ENCODE measurements at places on chromosomes 12 and 14.

DNA sequence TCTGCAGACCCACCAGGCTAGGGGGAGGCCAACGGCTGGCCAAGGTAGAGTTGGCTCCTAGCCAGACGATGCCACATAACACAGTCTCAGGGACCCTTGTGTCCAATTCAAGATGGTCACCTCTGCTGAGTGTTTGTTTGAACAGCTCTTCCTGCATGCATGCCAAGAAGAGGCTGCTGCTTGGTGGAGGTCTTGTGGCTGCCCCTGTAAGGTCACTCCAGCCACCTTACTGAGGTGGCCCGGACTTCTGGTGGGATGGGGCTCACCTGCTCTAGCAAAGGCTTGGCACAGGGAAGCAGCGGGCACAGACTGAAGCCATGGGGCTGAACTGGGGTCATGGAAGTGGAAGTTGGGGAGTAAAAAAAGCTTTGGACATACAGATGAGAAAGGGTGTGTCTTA, 210.3 kb downstream of the GLT1D1 start:
- DNase-seq: no peak

DNA sequence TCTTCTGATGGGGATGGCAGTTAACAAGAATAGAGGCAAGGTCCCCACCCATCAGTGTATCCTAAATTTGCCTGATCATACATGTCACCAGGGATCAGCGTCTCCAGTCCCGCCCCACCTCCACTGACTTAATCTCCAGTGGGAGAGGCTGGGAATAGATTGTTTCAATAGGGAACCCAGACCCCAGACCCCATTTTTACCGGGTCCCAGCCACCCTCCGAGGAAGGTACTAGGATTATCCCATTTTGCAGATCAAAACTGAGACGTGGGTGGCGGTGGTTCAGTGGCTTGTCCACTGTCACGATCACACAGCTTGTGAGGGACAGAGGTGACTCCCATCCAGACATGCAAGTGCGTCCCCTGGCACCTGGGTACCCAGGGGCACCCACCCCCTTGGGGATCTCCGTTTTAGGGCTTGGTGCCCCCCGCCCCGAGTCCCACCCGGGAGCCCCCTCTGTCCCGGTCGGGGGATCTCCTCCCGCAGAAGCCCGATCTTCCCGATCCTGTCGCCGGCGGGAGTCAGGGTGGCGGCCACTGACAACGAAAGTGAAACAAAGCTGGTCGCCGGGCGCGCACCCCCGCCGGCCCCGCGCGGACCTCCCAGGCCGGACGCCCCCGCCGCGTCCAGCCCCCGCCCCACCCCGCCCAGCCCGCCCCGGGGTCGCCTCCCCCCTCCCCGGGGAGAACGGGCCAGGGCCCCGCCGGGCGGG, 523 bp downstream of the WSB2 start:
- DNase-seq: peak; percentile 36

DNA sequence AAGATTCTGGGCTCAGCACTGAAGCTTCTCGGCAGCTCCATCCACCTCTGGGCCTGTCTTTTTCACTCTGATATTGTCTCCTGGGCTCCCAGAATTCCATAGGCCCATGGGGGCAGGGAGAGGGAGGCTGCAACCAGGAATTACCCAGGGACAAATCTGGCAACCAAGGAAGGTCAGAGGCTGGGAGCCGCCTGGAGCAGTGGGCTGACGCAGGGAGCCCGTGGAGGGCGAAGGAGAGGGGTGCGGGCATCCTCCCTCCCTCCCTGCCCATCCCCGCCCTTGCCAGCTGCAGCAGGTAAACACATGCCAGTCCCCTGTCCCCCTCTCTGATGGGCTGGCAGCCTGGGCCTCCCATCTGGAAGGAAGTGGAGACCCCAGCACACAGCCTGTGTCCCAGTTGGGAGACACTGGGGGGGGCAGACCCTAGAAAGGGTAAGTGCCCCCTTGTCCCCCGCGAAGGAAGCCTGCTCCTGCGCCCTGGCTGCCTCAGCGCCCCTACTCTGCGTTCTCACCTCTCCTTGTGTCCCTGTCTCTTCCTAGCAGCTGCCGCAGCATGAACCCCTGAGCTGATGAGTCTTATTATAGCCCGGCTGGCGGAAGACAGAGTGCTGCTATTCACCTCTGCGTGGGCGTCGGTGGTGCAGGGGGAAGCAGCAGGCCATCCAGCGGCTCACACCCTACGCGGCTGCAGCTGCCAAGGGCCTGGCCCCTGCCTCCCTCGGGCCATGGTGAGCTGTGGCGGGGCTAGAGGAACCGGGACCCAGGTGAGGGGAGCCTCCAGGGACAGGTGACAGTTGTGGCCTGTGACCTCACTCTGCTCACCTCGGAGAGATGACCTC, 6.7 kb downstream of the LRTM2 start:
- DNase-seq: no peak

DNA sequence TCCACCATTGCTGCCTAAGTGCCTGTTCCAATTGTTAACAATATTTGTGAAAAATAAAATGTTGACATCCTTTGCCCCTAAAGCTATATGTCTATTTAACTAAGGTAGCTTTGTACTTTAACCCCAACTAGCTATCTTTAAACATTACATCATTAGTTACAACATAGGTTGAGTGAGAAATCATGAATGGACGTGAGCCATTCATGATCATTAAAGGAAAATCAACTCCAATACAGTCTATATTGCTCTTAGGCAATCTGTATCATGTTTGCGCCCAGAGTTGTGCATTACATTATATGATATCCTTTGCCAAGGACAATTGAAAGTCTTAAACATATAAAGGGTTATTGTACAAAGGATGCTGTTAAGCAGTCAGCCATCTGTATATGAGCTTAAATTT, 269.6 kb downstream of the ALX1 start:
- DNase-seq: no peak

DNA sequence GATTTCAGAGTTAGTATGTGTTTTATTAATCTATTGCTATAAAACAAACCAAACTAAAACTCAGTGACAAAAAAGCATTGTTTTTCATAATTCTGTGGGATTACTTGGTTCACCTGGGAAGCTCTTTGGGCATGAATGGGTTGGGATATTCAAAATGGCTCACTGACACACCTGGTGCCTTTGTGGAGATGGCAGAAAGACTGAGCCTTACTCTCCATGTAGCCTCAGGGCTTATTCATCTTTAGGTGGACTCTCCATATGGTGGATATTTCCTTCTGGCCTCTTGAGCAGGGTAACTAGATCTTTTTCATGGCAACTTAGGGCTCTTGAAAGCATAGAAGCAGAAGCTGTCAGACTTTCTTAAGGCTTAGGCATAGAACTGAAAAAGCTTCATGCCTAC, 1102.8 kb upstream of the SEL1L start:
- no peak for DNase-seq

GRCh38 chr14:47040550-47040949, 389.0 kb upstream of the RPL10L start:
- no peak for DNase-seq

DNA sequence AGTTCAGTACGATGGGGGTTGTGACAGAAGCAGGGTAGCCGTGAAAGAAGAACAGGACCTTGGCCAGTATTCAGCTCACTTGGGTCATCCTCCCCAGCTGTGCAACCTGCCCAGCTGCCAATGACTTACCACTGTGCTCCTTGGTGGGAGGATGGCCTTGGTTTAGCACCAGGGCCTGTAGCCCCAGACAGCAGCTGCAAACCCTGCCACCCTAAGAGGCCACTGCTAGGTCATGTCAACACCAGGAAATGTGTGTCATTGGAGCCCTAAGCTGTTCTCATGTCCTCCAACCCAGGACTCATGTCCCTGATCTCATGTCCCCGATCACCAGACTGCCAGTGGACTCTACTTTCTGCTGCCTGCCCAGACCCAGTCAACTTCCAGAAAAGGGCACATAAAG, 3.0 kb upstream of the CRACR2A start:
- DNase-seq: no peak

GRCh38 chr12:2853626-2854025, 3.2 kb downstream of the TEX52 start:
- DNase-seq: peak; percentile 45

- no peak for DNase-seq
Observed at GRCh38 chr12:113314121-113314529, 20.8 kb downstream of the SLC8B1 start.

DNA sequence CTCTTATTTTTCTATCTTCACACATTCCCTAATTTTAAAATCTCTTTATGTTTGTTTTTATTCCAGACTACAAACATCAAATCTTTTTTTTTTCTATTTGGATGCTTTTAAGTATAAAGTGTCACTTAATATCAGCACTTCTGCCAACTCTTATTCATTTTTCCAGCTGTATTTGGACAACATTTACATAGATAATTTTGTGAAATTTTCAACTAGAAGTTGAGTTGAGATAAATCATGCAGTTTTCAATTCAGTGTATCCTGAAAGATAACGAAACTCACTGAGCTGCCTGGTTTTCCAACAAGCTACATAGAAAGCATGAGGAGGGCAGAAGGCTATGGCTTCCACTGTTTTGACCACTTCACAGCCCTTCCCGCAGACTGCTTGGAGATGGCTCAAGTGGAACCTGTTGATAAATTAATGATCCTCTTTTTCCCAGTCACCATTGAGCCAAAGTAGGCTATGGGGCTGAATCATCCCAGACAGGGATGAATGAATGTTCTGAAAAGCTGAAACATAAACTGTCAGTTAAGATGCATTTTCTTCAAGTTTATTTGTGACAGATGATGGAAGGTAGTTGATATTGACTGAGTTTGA, 213.9 kb downstream of the RAD51B start:
- DNase-seq: no peak

- no peak for DNase-seq
Observed at GRCh38 chr12:33514893-33515292, 75.3 kb upstream of the SYT10 start.

DNA sequence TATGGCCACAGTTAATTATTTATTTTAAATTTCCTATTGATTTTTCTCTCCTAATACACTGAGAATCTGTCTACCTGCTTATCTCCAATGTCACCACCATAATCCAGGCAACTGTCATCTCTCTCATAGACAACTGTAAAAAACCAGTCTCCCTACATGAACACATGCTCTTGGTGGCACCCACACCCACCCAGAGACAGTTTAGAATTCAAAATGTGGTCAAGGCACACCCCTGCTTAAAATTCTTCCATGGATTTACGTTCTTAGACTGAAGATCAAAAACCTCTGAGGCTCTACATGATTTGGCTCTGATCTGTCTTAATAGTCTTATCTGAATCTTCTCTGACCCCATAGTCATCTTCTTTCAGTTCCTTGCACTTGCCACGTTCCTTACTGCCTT, 241.1 kb upstream of the ABCD2 start:
- DNase-seq: no peak

DNA sequence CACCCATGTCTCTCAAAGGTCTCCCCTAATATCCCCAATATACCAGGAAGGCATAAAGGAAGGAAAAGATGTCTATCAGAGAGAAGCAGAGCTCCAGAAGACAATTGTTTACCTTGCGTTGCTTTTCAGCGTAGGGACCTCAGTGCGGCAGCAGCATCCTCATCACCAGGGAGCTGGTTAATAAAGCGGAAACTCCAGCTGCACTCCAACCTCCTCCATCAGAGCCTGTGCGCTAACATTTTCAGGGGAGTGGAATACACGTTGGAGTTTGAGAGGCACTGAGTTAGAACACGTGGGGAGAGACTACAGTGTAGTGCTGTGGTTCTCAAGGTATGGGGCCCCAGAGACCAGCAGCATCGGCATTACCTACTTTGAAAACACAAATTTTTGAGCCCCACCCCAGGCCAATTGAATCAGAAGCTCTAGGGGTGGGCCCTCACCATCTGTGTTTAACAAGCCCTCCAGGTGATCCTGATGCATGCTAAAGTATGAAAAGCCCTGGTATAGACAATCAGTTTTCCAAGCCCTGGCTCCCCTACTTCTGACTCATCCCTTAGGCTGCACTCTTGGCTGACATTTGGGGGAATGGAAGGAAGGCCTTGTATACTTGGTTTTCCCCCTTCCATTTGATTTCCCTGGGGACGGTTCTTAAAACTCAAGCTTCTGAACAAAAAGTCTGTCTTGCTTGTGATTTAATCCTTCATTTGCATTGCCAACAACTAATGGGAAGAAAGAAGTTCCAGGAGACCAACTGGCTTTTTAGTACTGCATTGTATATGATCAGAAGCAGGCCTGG, 419.0 kb upstream of the CCDC196 start:
- DNase-seq: no peak

DNA sequence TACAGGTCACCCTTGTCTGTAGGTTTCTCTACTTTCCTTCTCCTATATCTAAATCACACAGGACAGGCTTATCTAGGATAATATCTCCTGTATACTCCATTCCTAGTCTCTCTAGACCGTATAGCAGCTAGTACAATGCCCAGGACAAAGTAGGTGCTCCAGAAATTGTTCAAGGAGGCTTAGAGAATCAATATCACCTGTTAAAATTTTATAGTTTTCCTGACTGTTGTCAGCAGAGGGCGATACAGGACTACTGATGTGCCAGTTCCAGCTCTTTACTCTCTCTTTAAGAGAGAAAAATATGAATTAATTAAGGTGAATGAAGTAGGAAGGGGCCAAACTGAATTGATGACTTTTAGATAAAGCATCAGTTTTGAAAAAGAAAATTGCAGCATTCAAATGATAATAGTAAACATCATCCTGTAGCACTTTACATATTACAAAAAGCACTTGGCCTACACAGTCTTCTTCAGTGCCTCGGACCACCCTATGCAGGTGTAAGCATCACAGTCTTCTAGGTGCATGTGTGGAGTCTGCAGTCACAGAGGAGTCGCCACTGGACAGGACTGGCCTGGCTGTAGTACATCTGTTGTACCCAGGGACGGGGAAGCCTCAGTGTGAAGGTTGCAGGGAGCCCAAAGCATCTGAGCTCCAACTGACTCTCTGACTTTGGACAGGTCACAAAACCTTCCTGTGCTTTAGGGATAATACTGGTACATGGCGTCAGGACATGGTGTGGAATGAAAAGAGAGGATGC, 61.9 kb upstream of the MAX start:
- DNase-seq: peak; percentile 43

DNA sequence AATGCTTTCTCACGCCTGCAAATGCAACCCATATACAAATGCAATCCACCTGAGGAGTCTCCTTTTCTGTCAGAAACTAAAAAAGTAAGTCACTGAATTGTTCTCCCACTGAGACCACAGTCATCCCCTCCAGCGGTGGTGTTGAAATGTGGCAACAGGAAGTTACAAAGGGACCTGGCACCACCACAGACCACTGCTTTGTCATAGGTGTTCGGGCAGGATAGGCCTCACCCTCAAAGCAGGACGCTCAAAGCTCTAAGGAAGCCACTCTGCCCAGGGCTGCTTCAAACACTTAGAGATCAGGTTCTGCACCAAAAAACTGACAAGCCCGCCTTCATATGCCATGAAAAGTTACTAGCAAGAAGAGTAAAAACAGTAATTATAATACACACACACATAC, 11.3 kb downstream of the PHLDA1 start:
- peak; percentile 61 for DNase-seq

- no peak for DNase-seq
Observed at GRCh38 chr12:103519632-103520031, 23.9 kb upstream of the C12orf42 start.

GRCh38 chr14:102171173-102172020, 31.7 kb downstream of the WDR20 start:
- DNase-seq: no peak

Measured in stimulated activated CD4-positive, alpha-beta T cell treated with anti-CD3 and anti-CD28 coated beads, Interleukin-2, amount 100 ng/mL, for 48 hours (primary cell).